ENCODE measurements at places on chromosomes 2 and 18.

GRCh38 chr2:187842978-187843847 lies 289.0 kb upstream of the TFPI start:
- no peak for DNase-seq

DNA sequence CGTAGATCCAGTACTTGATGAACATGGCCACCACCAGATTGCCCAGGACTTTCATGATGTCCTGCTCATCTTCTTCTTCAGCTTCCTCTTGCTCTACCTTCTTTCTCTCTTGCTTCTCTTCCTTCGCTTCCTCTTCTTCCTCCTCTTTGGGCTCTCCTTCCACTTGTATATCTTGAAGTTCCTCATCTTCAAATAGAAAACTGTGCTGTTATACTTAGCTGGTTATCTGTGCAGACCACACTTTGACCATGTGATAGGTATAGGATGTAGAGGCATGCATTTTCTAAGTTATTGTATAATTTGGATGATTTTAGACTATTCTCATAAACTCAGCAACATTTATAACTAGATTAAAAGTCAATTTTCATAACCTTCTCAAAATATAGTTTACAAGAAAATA lies 263.4 kb downstream of the NAPG start:
- DNase-seq: no peak

GRCh38 chr2:177169810-177170514 lies 42.6 kb upstream of the HNRNPA3 start:
- no peak for DNase-seq

GRCh38 chr2:46716927-46717326 lies 198.7 kb downstream of the MCFD2 start:
- no peak for DNase-seq

DNA sequence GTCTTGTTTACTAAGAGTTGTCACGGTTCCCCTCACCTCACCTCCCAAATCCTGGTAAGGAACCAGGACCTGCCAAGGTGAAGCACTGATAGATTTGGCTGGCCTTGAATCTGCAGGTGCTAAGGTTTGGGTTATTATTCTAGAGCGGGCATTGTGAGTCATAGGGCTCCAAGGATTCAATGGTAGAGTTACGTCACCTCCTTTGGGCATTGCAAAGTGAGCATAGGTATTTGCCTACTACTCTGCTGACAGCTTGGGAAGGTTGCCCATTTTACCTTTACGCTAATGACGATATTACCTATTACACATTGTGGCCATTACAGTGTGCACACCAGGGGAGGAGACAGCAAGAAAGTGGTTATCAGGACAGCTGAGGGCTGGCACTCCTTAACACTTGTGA lies 59.3 kb downstream of the SETBP1 start:
- DNase-seq: no peak

Measured in activated CD4-positive, alpha-beta memory T cell treated with anti-CD3 and anti-CD28 coated beads, Interleukin-2, amount 10 ng/mL, durations not matched to agents 7 days and 5 days (primary cell).